ENCODE measurements at places on chromosomes 12 and 14.

GRCh38 chr12:42299392-42300308, 26.2 kb downstream of the ZCRB1 start:
- no peak for DNase-seq
- no peaks in the 10 kb centered on the region for H3K27me3 ChIP-seq
- no peak overlapping the region for H3K4me3 ChIP-seq
- H3K27ac ChIP-seq, result no peak overlapping the region
- H3K36me3 ChIP-seq, result no peaks in the 10 kb centered on the region
- no peaks in the 10 kb centered on the region for H3K4me1 ChIP-seq

- H3K27ac ChIP-seq, result no peak overlapping the region
- no peaks in the 10 kb centered on the region for H3K27me3 ChIP-seq
- no peak overlapping the region for H3K4me3 ChIP-seq
- no peaks in the 10 kb centered on the region for H3K4me1 ChIP-seq
Measured at GRCh38 chr12:86261578-86261977, 5.4 kb upstream of the MGAT4C start.

DNA sequence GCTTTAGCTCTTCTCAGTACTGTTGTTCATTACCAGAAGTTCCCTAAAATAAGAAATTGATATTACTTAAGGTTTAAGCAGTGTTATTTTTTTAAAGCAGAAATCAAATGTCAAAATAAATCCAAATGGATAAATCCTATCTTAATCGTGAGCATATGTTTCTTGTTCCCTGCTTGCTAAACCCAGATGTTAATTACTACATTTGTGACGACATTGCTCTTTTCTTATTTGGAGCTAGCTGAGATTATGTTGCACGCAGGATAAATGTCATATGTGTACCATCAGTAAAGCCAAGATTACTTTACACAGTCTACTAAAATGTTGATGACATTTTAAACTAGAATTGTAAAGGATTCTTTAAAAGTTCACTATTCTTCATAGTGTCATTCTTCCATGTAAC, 157.5 kb downstream of the PLCZ1 start:
- H3K36me3 ChIP-seq, result no peaks in the 10 kb centered on the region
- no peak overlapping the region for H3K27ac ChIP-seq
- no peaks in the 10 kb centered on the region for H3K4me1 ChIP-seq
- no peaks in the 10 kb centered on the region for H3K27me3 ChIP-seq
- H3K4me3 ChIP-seq, result no peak overlapping the region

DNA sequence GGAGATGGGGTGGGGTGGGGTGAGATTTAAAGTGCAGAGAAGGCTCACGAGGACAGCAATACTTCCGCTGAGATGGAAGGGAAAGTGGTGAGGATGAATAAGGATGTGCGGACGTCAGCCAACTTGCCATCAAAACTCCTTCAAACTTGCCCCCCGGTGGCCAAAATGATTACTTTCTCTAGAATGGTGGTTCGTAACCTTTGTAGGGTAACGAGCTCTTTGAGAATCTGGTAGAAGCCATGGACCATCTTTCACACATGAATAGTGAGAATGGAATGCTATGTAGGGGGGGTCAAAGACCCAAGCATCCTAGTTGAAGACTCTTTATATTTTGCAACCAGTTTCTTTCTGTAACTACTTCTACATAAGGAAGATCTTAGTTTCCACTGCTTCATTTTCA, 245.9 kb upstream of the DDHD1 start:
- no peaks in the 10 kb centered on the region for H3K4me1 ChIP-seq
- peak; percentile 93 for DNase-seq
- H3K27ac ChIP-seq, result no peak overlapping the region
- H3K36me3 ChIP-seq, result no peaks in the 10 kb centered on the region

DNA sequence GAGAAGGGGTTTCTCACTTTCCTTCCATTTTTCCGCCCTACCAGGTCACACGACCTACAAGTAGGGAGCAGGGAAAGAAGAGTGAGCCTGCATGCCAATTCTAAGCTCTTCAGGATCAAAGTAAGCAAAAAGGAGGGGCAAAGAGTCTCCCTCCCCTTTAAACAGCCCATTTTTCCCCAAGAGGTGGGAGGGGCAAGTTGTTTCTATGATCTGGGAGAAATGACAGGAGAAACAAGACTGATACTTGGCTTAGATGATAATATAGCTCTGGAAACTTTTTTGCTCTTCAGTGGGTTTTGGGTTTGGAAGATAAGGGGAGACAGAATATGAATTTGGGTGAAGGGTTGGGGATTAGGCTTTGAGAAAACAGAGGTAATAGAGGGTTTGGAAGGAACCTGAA, 1.8 kb downstream of the DTX3 start:
- H3K36me3 ChIP-seq, result peaks cover 1% of the 10 kb centered on the region
- no peaks in the 10 kb centered on the region for H3K27me3 ChIP-seq
- peaks cover 13% of the 10 kb centered on the region for H3K4me1 ChIP-seq
- no peak for DNase-seq
- H3K27ac ChIP-seq, result no peak overlapping the region

DNA sequence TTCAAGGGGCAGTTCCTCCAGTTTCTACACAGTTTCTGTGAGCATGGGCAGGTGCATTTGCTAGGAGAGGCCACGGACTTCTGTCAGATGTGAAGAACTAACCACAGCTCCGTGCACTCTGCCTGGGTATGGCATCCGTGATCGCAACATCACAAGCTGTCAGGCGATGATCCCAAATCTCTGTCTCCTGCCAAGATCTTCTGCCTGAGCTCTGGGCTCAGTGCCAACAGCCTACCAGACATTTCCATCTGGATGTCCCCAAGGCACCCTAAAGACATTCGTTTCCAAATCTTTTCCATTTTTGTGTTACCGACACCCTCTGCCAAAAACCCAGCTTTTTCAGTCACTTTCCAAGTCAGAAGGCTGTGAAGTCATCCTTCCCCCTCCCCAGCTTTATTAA, 292.1 kb downstream of the GLT1D1 start:
- no peak overlapping the region for H3K27ac ChIP-seq
- H3K27me3 ChIP-seq, result no peaks in the 10 kb centered on the region
- H3K4me3 ChIP-seq, result no peak overlapping the region
- H3K36me3 ChIP-seq, result no peaks in the 10 kb centered on the region
- no peak for DNase-seq

DNA sequence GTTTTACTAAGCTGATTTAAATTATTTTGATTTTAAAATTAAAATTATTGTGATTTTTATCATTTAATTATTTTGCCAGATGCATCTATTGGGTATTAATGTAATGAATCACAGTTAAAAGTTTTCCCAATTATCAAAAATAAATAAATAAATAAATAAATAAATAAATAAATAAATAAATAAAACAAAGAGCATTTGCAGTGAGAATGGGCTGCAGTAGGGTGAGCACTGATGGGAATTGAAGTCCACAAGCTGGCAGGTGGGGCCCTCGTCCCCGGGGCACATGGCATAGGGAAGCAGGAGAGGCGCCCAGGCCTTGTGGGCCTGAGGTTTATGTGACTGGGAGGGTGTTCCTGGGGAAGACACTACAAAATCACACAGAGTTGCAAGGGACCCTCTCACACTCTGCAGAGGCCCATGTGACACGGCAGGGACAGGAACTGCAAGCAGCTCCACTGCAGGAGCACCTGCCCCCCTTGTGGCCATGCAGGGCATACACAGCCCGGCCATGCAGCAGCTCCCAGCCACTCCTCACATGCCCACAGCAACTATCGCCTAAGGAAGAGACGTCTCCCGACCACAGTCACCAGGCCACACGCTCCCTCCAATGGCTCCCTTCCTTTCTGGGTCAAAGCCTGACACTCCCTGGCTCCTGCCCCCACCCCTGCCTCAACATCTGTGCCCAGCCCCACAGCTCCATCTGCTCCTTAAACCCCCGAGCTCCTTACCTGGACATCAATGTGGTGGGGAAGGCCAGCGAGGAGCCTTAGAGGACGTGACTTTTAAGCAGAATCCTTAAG, 256.3 kb upstream of the SFSWAP start:
- no peak overlapping the region for H3K27ac ChIP-seq
- H3K4me1 ChIP-seq, result no peaks in the 10 kb centered on the region
- no peak overlapping the region for H3K4me3 ChIP-seq
- H3K36me3 ChIP-seq, result no peaks in the 10 kb centered on the region
- DNase-seq, result peak; percentile 91
- H3K27me3 ChIP-seq, result no peaks in the 10 kb centered on the region

DNA sequence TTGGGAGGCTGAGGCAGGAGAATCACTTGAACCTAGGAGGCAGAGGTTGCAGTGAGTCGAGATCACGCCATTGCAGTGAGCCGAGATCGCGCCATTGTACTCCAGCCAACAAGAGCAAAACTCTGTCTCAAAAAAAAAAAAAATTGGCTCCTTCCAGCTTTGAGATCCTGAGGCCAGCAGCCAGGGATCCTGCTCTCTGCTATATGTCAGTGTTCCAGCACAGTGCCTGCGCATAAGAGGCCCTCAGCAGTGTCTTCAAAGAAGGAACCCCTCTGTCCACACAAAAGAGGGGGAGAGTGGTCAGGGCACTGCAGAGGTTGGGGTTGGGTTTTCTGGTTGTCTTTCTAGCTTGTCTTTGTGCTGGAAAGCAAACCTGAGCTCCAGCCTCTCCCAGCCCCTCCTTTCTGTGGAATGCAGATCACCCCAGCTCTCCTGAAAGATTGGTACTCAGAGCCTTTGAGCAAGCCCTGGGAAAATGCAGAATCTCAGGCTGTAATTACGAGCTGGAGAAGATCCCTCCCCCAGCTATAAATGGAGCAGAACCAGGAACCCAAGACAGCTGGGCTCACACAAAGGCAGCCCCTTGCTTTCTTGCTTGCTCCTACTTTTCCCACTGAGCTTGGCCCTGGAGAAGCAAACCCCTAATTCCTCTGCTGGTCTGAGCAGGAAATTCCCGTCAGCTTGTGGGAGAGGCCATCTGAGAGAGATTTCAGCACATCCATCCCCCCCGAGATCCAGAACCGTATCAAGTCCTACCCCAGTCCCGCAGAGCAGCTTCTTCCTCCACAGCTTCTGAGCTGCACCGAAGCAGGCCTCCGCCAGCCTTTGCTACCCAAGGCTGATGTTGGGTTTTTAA, 205.7 kb downstream of the ZFP36L1 start:
- H3K36me3 ChIP-seq, result no peaks in the 10 kb centered on the region
- no peaks in the 10 kb centered on the region for H3K27me3 ChIP-seq
- no peak overlapping the region for H3K27ac ChIP-seq
- DNase-seq, result peak; percentile 46

- peak overlapping the region; percentile 82 for H3K4me3 ChIP-seq
- H3K4me1 ChIP-seq, result peaks cover 4% of the 10 kb centered on the region
- H3K36me3 ChIP-seq, result no peaks in the 10 kb centered on the region
- peak; percentile 71 for DNase-seq
Measured at GRCh38 chr12:12561371-12562015, 1.2 kb downstream of the DUSP16 start.

DNA sequence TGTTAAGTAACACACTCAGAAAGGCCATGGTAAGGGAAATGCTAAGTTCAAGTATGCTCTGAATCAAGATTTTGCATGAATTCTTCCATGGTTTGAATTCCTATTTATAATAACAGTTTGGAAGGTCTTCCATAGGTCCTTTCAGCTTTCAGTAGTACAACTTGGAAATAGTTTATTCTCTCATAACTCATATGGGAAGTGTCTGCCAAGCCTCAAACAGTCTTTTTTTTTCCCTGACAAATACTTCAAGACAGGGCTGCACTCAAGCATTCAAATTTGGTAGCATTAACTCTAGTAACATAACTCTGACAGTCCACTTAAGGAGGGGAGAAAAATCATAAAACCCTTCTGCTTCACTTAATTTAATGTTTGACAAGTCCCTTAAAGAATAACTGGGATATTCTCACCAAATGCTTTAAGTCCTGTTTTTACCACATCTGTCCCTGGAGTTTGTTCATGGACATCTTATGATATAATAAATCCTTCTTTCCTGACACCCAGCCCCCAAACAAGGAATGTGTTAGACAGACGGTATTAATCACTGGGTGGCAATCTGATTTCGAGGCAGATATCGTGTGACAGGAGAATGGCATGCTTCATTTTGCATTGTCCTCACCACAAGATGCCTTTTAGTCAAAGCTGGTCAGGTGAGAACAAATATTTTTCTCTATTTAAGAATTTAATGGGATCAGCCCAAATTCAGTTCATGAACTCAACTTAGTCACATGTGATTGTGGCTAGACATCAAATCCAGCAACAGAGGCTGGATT, 165.7 kb downstream of the BMP4 start:
- H3K27ac ChIP-seq, result no peak overlapping the region
- no peaks in the 10 kb centered on the region for H3K27me3 ChIP-seq
- peaks cover 2% of the 10 kb centered on the region for H3K4me1 ChIP-seq
- H3K4me3 ChIP-seq, result no peak overlapping the region
- H3K36me3 ChIP-seq, result no peaks in the 10 kb centered on the region
- peak; percentile 18 for DNase-seq

DNA sequence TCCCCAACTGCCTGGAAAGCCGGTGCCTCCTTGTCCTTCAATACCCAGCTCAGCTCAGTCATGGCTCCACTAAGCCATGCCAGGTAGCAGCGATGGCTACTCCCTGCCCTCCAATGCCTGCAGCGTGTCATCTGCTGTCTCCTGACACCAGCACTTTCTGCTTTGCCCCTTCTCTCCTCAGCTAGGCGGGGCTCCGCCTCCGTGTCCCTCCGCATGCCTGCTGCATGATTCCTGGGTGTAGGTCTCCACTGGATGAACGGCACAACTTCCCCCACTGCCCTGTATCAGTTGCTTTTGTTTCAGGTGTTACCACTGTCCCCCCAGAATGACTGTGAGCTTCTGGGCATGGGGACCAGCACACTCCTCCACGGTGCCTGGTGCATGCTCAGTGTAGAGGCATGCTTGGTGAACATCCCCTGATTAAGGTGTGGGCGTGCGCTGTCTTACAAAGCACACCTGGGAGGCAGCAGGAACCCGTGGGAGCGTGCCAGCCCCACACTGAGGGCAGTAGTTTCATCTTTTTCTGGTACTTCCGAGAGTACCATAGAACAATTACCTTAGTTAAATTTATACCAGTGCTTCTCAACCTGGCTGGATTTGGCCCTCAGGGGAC, 179.4 kb upstream of the PRMT8 start:
- no peaks in the 10 kb centered on the region for H3K36me3 ChIP-seq
- DNase-seq, result no peak
- H3K4me1 ChIP-seq, result no peaks in the 10 kb centered on the region
- no peaks in the 10 kb centered on the region for H3K27me3 ChIP-seq
- no peak overlapping the region for H3K4me3 ChIP-seq

GRCh38 chr12:39476894-39477293, 34.0 kb upstream of the KIF21A start:
- no peaks in the 10 kb centered on the region for H3K4me1 ChIP-seq
- H3K27me3 ChIP-seq, result no peaks in the 10 kb centered on the region
- no peak overlapping the region for H3K4me3 ChIP-seq

DNA sequence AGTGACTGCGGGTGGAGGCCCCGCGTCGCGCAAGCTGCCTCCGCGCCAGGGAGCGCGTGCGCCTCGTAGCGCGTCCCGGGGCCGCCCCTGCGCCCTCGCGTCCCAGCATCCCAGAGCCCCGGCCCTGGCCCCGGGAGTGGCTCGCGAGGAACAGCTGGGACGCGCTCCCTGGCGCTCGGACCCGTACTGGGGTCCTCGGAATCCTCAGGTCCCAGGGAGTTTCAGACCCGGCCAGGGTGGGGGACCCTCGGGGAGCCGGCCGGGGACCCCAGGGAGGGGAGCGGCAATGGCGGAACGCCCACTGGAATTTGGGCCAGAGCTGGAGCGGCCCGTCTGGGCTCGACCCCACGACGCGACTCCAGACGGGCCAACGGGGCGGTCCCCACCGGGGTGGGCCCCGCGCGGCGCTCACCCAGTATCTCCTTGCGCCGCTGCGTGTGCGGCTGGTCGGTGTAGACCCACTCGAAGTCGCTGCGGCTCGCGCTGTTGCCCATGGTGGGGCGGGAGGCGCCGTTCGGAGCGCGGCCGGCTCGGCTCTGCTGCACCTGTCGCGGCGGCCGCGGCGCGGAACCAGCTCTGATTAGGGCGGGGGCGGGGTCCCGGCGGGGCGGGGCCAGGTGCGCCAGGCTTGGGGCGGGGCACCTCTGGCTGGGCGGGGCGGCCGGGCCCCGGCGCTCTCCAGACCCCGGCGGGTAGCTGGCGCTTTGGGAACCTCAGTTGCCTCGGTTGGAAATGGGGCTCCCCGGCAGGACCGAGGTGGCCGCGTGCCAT, at the start of gene DEGS2:
TSS of gene DEGS2 (minus strand) at position 552 of the 771 bp plus-strand sequence. CDS start at position 494, 58 bp downstream.
- no peak within 1 kb of the TSS for H3K4me3 ChIP-seq
- H3K27me3 ChIP-seq, result peaks cover 17% of the 10 kb centered on the region
- peak; percentile 43 for DNase-seq
- H3K4me1 ChIP-seq, result no peaks in the 10 kb centered on the region
- H3K36me3 ChIP-seq, result no peaks in the 10 kb centered on the region
